SK-N-SH treated with all-trans-retinoic acid at 6 μM for 48 hours (cell line): ENCODE measurements at places on chromosomes 12 and 14.

- ATAC-seq, result no peak
These were observed 76.8 kb downstream of the ALX1 start for GRCh38 chr12:85356596-85357385.

DNA sequence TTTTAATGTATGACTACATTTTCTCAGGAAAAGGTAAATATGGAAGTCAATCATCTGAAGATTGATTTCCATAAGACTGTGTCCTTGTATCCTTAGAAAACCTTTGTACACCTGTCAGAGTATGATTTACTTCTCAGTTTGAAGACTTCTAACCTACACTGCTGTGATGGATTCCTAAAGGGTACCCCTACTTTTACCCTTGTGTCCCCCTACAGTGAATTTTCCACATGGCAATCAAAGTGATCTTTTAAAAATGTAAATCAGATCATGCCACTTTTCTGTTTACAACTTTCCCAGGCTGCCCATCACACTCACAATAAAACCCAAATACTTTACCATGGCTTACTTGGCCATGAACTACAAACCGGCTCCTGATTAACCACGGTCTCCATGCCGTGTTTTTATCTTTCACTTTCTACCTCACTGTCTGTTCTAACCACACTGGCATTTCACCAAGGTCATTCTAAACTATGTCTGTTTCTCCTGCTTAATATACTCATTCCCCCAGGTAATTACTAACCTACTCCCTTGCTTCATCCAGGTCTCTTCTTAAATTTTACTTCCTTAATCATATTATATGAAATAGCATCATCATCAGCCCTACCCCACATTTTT lies 8.1 kb downstream of the DNAI7 start:
- no peak for ATAC-seq

DNA sequence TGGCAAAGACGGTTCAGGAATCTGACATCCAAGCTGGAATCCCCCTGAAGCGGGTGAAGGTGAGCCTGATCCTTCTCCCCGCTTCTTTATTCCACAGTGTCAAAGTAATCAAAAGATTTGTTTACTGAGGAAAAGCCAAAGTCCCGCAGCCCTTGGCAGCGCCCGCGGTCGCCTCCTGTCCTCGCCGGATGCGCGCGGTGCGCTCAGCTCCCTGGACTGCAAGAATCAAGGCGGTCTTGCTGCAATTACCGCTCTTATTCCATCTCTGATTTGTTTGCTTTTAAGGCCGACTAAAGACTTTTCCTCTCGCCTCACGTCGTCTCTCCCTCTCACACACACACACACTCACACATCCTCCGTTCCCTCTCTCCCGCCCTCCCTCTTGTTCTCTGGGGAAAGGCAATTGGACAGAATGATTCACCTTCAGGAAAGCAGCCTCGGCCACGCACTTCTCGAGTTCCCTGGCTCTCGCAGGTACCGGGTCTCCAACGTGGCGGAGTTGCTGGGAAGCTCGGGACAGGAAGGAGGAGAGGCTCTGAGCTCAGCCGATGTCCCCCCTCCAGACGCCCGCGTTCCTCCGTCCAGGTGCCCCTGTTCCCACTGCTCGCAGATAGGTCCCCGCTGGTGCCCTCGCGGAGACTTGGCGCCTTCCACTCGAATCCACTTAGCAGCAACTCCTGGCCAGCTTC lies 68.6 kb upstream of the USP15 start:
- ATAC-seq, result peak; percentile 33

DNA sequence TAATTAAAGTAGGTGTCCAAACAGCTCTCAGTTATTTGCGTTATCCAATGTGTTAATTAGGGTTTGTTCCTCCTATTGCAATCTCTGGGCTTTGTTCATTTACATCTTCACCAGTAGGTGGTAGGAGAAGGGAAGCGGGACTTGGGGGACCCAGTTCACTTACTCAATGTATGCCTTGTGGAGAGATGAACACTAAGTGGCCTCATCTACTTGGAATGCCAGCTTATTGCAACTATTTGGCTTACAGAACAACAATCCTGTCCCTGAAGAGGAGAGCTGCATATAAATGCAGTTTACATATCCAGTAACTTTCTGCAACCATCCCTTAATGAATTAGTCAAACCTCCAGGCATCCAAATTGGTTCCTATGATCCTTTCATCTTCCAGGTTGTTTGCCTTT lies 417.1 kb upstream of the CCDC196 start:
- no peak for ATAC-seq

DNA sequence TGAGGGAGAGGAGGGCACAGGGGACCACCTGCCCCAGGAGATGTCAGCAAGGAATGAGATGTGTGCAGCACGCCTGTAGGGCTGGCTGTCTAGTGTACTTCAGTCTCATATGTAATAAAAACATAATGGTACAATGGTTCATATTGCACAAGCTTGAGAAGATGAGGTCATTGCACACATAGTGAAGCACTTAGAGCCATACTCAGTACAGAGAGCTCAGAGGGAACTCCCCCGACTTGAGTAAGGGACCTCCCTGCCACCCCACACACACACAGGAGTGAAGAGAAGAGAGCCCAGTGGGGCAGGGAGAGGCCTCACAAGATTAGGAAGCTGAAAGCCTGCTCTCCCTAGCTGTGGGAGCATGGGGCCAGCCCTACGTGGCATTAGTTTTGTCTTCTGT lies 61.5 kb downstream of the SLC6A12 start:
- ATAC-seq, result no peak

GRCh38 chr14:77124345-77125280 lies 17.0 kb downstream of the ZDHHC22 start:
- peak; percentile 90 for ATAC-seq

DNA sequence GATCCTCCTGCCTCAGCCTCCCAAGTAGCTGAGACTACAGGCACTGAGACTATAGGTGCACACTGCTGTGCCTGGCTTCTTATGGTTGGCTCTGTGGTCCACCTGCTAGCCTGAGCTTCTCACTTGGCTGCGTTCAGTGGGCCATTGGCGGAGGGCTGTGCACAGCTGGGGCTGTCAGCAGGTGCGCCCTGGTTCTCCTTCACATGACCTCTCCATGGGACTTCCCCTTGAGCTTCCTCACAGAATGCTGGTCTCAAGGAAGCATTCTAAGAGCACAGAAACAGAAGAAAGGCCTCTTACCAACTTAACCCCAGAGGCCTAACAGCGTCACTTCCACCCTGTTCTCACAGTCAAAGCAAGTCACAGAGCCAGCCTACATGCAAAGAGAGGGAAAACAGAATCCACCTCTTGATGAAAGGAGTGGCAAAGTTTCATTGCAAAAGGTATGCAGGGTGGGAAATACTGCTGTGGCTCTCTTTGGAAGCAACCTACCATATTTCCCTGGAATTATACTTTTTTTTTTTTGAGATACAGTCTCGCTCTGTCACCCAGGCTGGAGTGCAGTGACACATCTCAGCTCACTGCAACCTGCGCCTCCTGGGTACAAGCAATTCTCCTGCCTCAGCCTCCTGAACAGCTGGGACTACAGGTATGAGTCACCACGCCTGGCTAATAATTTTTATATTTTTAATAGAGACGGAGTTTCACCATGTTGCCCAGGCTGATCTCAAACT lies 9.3 kb downstream of the RILPL2 start:
- no peak for ATAC-seq

DNA sequence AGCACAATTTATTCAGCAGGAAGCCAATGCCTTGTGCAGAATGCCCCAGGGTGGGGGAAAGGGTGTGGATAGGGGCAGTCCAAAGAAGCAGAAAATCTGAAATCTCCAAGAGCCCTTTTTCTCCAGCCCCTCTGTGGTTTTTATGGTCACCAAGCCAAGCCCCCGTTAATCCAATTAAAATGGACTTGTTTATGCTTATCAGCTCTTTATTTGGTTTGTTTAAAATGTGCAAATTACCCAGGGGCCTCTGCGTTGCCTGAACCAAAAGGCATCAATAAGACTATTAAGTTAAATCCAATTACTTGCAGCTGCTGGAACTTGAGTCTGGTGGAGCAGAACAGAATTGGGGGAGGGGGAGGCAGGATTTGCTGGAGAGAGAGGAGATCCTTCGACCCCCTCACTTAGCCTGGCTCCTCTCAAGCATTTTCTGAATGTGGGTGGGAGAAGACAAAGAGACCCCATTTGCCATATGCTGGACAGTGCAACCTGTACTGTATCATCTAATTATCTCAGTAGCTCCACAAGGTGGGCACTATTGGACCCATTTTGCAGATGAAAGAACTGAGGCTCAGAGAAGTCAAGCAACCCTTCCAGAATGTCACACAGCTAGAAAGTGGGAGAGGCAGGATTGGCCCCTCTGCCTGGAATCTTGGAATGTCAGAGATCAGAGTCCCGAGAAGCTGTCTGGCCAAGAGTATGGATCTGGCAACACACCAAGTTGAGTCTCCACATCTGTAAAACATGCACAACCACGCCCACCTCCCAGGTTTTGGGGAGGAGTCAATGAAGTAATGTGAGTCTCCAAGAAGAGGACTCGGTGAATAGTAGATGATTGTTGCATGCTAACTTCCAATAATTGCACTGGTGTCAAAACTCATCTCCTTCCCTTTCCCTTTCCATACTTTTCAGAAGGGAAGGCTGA lies 66.9 kb downstream of the CMKLR1 start:
- ATAC-seq, result no peak

GRCh38 chr12:123096741-123097140 lies 54.1 kb downstream of the PITPNM2 start:
- ATAC-seq, result no peak

DNA sequence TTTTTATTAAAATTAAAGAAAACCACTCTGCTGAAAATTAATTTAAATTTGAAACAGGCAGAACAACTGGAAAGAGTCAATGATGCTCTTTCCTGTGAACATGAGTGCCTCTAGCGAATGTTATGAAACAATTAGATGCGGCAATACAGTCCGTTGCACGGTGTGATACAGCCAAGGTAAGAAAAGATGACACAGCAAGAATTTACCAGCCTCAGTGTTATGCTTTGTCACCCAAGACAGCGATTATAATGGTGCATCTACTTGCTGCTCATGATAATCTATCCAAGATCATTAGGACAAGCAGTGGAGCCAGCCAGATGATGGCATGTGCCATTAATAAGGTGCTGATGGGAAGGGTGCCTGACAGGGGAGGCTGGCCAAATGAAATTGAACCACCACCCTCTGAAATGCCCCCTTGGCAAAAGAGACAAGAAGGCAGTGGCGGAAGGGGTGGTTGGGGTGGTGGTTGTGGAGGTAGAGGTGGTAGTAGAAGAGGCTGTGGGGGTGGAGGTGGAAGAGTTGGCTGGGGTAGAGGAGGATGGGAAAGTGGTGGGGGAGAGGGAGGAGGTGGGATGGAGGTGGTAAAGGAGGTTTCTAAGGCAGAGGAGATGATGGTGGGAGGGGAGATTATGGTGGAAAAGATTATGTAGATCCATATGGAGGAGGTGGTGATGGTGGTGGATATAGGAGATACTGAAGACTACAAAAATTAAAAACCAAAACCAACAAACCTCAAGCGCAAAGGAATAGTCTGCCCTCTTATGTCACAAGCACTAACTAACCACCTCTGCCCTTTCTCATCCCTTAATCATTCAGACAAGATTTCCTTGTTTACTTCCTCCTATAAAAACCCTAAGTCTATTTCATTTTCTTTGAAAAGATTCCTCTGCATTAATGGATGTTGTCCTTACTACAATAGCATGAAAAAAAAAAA lies 4.0 kb upstream of the RESF1 start:
- no peak for ATAC-seq

DNA sequence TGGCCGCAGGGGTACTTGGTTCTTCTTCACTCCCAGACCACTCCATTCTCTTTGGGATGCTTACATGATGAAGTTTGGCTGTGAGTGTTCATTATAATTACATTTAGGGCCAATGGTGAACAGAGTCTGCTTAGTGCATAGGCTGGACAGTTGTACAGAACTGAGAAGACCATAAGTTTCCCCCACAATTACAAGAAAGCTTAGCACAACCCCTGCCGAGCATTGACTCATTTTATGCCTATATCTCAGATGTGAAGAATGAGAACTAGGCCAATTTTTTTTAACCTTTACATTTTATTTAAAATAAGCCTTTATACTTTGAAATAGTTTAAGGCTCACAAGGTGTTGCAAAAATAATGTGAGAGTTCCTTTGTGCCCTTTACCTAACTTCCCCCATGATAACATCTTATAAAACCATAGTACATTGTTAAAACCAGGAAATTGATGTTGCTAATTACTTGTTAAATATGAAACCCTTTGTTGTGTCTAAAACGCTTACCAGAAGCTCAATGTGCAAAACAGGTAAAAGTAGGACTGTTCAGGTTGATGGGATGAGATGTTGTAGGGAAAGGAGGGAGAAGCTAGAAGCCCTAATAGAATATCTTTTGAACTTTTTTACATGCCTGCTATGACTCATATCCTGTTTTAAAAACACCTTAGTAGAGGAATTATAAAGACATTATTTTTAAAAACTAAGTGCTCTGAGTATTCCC lies 47.2 kb downstream of the ALDH1L2 start:
- no peak for ATAC-seq

DNA sequence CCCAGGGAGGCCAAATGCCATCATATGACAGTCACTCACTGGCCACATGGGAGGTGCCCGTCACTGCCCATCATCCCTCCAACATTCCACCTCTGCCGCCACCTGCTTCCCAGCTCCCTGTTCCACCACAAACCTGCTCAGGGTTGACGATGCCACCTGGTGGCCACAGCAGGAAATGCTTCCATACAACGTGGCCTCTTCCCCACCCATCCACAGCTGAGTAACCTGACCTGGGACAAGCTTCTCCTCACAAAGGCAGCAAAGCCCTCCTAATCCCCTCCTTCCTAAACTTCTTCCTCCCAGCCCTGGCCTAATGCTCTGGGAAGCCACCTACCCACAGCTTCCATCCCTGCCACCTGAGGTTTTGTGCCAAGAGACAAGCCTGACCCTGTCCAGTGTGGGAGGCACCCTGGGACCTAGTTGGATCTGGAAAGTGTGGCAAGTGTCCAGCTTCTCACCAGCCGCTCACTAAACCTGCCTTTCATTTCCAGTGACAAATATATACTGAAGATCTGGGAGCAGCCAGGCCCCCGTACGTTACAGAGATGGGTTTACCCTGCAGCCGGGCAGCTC lies 4.3 kb downstream of the DEGS2 start:
- ATAC-seq, result no peak

GRCh38 chr12:132428936-132429601 lies 60.9 kb upstream of the FBRSL1 start:
- no peak for ATAC-seq

GRCh38 chr14:73824127-73824526 lies 27.5 kb upstream of the PTGR2 start:
- ATAC-seq, result no peak

GRCh38 chr12:50102646-50103309 lies 1.0 kb upstream of the GPD1 start:
- ATAC-seq, result no peak

DNA sequence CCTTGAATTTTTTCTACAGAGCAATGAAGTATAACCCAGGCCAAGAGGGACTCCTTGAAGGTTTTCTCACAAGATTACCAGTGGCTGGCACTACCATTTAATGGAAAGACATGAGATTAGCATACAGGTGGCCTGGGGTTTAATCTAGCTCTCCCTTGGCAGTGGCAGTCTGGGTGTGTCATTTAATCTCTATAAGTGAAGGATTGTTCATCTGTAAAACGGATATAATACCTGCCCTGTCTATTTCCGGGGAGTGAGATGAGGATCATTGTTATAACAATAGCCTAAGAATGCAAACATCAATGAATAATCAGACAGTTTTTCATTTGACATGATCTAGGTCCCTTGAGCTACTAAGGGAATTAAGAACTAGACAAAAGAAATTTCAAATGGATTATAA lies 168.7 kb upstream of the CPNE8 start:
- no peak for ATAC-seq
